ENCODE measurements at places on chromosomes 16 and 17.
A peak's percentile ranks its signal among the peaks of the same experiment; 100 is the strongest.

DNA sequence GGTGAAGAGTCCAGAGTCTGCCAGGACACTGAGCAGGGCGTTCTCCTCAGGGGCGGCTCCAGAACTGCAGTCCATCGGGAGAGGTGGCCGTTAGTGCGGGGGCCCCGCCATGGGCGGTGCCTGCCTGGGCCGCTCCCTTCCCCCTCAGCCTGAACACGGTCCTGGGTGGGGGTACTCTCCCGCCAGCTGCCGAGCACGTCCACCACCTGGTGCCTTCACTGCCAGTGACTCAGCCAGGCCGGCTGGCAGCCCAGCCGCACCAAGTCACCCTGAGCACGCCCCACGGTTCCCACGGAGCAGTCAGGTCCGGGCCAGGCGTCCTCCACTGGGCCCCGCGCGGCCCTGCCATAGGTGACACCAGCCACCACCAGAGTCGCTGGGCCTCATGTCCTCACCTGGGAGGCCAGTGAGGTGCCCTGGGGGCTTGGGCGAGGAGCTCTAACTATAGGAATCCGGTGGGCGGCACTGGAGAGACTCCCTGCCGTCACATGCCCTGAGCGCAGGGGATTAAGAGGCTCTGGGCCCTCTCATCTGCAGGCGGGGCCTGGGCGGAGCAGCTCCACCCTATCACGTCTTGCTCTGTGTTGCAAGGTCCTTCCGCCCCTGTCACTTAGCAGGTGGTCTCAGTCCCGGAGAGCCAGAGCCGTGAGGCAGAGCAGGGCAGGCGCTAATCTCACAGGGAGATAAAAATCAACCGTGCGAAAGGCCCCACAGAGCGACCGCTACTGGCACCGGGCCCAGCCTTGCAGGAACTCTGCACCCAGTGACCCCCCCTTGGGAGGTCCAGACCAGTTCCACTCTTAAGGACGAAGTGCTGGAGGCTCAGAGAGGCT is 14.3 kb downstream of the PIEZO1 start:
- no peak for DNase-seq

DNA sequence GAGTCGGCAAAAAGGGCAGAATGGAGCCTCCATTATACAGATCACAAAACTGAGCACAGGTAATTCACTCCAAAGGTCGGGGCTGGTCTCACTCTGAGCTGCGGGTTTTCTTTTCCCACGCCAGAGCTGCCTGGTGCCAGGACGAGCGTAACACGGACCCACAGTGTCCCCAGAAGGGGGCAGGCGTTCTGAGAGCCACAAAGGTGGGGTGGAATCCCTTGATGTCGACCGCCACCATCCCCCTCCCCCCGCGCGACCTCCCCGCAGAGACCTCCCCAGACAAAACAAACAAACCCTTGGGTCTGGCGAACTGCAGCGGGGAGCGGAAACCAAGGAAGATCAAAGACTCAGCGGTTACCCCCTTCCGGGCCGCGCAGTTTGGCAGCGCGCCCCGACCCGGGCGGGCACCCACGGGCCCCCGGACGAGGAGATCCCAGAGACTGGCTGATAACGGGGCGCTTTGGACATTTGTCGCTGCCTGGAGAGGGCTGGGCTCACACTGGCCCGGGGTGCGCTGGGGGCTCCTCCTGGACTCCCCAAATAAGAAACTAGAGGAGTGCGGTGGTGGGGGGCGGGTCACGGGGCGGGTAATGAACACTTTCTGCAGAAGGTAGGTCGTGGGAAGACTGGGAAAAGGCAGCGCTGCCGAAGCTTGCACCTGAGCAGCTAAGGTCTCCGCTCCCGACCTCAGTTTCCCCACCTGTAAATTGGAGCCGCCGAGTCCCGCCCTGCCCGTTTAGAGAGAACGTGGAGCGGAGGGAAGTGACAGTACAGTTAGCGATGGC is 664 bp upstream of the NKD1 start:
- peak; percentile 64 for DNase-seq

GRCh38 chr17:16932156-16932555 is 39.8 kb downstream of the TNFRSF13B start:
- no peak for DNase-seq

DNA sequence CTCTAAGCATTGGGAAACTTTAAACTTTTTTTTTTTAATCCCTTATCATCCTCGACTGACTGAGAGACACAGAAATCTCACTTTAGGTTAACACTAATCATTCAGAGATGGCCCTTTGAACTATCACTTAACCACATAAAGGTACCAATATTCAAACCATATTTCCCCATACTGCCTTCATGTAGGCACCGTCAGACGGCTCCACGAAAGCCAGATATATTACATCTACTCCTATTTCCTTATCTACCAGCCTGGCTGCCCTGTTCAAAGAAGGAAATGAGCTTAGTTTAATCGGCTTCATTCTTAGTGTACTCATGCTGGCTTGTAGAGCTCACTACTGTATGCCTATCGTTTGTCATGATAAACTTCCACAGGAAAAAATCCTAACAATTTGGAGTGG is 270.9 kb downstream of the CEP112 start:
- no peak for DNase-seq

- DNase-seq: no peak
Observed at GRCh38 chr17:28570716-28571360, 486 bp downstream of the PIGS start.

GRCh38 chr17:11406716-11407115 is 165.7 kb downstream of the SHISA6 start:
- no peak for DNase-seq

DNA sequence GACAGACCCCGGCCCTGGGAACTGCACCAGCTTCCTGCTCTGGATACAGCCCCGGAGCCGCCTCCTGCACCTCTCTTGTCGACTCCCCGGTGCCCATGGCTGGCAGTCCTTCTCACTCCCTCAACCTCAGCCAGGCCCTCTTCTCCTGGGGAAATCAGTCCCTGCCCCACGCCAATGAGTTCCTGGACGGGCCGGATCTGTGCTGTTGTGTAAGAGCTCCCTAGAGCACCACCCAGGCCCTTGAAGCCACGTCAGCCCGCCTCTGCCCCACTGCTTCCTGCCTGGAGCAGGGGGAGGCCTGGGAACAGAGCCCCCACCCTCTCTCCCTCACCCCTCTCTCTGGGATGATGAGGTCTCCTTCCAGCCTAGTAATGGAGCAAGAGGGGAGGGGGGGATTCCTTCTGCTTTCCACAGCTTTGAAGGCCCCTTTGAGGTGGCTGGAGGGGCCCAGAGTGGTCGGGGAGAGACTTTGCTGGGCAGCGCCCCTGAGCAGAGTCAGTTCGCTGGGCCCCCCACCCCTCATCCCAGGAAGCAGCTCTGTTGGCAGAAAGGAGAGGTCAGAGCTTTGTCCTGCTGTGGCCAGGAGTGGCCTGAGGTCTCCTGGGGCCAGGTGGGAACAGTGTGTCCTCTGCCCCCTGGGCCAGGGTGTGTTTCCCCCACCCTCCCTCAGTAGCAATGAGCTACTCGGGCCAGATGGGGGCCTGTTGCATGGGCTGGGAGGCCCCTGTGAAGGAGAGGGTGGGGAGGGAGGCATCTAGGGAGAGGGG is 3.8 kb downstream of the PRR29 start:
- no peak for DNase-seq

DNA sequence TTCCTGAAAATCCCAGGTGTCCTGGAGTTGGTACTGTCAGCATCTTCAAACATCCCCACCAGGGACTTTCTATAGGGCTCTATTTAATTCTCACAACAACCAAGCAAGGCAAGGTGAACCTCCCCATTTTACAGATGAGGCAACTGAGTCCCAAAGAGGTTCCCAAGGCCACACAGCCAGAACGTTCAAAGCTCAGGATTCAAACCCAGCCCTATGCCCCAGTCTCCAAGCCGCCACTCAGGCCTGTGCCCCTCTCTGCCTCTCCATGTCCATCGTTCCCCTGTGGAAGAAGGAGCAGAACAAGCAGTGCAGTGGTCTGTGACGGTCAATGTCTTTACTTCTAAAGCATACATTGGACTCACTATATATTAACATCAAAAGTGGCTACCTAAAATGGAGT is 6.1 kb downstream of the ZNF319 start:
- no peak for DNase-seq

DNA sequence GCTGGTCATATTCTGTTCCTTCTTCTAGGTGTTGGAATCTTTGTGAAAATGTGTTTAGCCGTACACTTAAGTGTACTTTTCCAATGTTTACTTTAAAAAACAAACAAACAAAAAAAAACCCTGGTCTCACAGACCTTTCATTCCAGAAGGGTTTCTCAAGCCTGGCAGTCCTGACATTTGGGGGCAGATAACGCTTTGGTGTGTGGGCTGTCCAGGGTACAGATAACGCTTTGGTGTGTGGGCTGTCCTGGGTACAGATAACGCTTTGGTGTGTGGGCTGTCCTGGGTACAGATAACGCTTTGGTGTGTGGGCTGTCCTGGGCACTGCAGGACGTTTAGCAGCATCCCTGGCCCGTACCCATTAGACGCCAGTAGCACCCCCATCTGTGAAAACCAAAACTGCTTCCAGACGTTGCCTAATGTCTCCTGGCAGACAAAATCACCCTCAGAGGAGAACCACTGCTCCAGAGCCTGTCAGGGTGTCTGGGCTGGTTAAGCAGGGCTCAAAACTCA is 15.2 kb upstream of the FLCN start:
- no peak for DNase-seq

- DNase-seq: no peak
Observed at GRCh38 chr16:48507886-48508285, 102.1 kb downstream of the N4BP1 start.

DNA sequence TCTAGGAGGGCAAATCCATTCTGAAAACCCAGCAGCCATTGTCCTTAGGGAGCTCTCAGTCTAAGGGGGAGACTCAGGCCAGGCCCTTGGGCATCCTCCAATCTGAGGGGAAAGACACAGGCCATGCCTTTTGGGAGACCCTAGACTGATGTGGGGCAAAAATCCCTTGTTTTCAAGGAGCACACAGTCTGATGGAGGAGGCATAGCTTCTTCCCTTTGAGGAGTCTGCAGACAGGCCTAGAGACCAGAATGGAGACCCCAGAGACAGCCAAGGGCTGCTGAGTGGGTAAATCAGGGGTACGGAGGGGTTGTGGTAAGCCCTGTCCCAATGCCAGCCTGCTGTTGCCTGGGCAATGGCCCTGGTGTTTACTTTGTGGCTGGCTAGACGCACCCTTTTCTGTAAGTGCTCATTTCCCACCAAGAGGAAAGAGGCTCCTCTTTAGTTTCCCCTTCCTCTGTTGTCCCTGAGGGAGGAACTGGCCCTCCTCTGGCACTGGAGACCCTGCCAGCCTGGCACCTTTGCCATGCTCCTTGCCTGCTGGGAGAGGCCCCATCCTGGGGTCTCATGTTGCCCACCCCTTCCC is 19.3 kb downstream of the ARHGAP23 start:
- DNase-seq: no peak
